KG1 (cell line): ENCODE measurements at places on chromosomes 16 and 17.
A peak's percentile ranks its signal among the peaks of the same experiment; 100 is the strongest.

- no peak for DNase-seq
These were observed 686 bp downstream of the SRCAP start for GRCh38 chr16:30699615-30700099.

GRCh38 chr17:72590382-72590781 is 469.6 kb downstream of the SOX9 start:
- DNase-seq = no peak

DNA sequence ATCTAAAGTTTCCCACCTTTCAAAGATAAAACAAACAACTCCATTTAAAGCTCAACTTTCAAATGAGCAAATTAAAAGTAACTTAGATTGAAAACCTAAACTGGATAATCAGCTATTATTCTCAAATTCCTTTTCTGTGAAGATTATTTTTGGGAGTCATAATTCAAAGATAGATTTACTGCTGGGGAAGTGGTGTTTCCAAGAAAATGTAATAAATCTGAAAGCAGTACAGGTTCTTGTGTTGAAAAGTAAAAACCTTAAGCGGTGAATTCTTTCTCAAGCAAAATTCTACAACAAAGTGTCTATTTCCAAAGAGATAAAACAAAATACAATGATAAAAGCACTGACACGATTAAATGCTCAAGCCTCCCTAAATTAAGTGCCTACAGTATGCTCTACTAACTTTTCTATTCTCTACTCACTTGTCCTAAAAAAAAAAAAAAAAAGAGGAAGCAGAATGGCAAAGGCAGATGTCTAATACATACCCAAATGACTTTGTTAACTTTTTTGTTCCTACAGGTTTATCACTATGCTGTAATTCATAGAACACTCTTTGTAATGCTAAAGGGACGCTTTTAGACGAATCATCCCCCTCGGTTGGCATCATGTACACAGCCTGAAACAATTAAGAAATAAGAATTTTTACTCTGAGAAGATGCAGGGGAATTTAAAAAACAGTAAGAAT is 34.5 kb downstream of the LITAFD start:
- DNase-seq = no peak

- DNase-seq = no peak
These were observed 33.7 kb downstream of the DDX19A start for GRCh38 chr16:70380248-70380918.

DNA sequence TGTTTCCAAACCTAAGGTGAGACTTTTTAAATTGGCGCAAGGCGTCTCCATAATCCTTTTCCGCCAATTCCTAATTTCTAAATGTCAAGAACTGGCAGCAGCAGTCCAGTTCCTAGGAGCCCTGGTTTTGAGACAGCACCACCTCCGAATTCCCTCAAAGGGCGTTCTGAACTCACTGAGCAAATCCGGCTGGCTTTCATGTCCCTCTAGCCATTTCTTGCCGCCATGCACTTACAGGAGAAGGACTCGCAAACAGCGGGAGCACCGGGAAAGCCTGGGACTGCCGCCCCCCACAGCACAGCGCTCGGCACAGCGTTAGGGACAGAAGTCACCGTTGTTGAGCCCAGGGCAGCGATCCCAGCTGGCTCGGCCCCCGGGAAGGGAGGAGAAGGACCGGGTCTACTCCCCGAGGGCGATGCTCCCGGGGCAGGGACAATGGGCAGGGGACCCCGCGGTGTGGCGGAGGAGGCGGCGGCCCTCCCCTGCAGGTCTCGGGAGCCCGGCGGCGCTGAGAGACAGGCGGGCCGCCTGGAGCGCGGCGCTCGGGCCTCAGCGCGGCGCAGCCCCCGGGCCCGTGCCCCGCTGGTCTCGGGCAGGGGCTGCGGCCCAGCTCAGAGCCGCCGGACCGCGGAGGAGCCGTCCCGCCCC is 545 bp downstream of the ARHGAP17 start:
- no peak for DNase-seq

DNA sequence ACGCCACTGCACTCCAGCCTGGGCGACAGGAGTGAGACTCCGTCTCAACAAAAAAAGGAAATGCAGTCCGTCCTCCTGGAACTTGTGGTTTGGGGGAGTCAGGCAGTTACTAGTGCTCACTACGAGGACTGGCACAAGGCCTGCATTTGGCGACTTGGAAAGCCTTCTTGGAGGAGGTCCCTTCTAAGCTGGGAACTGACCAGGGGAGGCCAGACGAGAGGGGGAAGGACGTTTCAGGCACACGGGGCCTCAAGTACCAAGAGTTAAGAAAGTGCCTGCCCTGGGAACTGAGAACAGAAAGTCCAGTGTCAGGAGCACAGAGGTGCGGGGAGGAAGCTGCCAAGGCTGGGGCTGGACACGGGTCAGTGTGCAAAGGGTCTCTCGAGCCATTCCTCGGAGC is 89.9 kb downstream of the ABR start:
- no peak for DNase-seq

- no peak for DNase-seq
These were observed 25.6 kb downstream of the COX10 start for GRCh38 chr17:14094676-14095601.

GRCh38 chr16:86261379-86261778 is 248.9 kb upstream of the FOXF1 start:
- DNase-seq = no peak

- no peak for DNase-seq
These were observed 6.9 kb downstream of the PHOSPHO1 start for GRCh38 chr17:49223517-49224197.

GRCh38 chr17:50661795-50662391 is 27.2 kb downstream of the ABCC3 start:
- no peak for DNase-seq

DNA sequence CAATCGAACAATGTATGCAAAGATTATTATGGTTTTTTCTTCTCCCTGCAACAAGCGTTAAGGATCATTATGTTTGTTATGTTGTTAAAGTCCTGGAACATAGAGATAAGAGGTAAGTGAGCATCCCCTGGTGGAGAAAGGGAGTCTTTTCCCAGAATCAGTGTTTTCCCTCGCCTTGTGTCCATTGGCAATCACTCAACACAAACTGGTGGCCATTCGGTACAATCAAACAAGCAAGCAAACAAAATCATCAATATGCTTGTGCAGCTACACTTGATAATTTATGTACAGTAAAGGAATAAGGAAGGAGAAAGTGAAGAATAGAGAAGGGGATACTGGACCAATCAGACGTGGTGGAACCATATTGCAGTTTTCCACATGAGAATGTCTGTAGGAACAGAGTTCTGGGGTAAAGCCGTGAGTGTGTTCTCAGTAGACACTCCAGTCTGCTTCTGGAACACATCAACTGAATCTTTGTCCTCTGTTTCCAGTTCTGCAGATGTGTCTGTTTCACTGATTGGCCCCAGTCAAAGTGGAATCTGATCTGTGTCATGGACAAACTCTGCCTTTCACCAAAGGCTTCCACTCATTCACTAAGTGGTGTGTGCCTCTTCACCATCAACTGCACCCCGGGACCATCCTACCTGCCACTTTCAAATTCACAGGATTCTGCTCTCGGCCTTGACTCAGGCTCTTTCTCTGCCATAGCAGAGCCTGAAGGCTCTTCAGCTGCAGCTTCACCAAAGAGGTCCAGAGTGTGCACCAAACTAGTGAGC is 169.5 kb downstream of the AHSP start:
- no peak for DNase-seq

DNA sequence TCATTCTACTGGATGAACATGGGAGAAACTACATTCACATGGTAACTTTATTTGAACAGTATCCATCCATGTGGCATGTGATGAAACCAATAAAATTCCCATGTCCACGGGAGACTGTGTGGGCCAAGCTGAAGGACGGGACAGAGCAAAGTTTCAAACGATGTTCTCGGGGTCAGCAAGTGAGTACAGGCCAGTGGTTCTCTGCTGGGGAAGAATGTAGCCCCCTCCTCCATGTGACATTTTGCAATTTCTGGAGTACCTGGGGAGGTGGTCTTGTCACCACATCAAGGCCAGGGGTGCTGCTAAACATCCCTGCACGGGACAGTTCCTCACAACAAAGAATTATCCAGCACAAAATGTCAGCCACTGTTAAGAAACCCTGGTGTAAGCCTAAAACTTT is 7.4 kb upstream of the TANGO6 start:
- no peak for DNase-seq

DNA sequence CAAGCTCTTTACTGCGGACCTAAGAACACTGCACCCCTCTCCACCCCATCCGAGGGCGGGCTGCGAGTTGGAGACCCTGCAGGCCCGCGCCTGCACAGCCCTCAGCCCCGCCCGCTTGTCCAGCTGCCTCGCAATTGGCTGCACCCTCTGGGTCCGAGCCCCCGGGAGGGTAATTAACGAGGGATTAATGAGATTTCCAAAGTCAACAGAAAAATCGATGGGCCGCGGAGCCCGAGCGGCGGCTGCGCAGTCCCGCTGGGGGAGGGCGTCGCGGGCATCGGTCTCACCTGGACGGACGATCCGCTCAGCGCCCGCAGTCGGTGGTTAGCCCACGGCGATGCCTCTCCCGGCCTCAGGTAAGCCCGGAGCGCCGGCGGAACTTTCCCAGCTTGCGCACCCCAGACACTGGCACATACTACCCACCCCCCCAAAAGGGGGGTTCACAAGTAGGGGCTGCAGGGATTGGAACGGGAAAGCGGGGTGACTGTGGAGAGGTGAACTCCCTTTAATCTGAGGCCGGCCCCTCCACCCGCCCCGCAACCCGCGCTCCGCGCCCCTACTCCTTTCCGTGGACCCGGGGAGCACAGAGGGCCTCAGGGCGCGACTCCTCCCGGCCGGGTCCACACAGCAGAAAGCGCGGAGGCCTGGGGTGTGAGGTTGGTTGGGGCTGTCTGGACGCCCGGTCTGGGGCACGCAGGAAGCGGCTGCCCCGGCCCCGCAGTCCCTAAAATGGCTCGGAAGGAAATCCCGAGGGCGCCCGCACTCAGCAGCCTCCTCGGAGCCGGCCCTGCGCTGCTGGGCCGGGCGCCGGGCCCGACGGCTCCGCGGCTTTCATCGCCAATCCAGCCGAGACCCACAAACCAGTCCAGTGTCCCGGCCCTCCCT is at the start of gene OTOP3:
Gene OTOP3, plus strand, starts transcription at position 314 of the 885 bp plus-strand sequence. Its CDS starts 24 bp downstream, at position 338.
- no peak for DNase-seq

DNA sequence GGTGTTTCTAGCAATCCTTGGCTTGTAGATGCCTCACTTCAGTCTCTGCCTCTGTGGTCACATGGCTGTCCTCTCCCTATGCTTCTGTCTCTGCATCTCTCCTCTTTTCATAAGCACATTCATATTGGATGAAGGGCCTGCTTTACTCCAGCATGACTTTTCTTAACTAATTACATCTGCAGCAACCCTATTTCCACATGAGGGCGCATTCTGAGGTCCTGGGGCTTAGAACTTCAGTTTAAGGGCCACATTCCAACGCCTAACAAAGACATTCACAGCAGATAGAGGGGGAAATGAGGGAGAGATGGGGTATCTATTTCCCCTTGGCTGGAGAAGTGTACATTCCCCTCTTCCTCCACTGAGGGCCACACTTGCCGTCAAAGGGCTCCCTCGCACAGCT is 489.1 kb upstream of the SALL1 start:
- no peak for DNase-seq

DNA sequence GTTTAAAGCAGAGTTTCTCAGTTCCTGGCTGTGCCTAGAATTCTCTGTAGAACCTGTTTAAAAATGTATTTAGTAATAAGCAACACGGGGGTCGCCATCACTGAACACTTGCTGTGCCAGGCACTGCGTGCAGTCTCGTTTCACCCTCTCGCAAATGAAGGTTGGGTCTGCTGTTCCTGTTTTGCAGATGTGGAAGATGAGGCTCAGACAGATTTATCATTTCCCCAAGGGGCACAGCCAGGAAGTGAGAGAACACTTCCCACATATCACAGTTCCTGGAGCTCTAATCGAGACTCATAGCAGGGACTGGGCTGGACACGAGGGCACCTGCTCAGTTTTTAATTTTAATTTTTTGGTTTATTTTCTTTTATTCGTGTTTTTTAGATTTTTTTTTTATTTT is 122.7 kb downstream of the ABCC6 start:
- peak; percentile 39 for DNase-seq

- no peak for DNase-seq
These were observed 276.1 kb downstream of the SNX29 start for GRCh38 chr16:12252616-12253015.

- no peak for DNase-seq
These were observed 153.9 kb upstream of the ZKSCAN2 start for GRCh38 chr16:25411396-25412081.

DNA sequence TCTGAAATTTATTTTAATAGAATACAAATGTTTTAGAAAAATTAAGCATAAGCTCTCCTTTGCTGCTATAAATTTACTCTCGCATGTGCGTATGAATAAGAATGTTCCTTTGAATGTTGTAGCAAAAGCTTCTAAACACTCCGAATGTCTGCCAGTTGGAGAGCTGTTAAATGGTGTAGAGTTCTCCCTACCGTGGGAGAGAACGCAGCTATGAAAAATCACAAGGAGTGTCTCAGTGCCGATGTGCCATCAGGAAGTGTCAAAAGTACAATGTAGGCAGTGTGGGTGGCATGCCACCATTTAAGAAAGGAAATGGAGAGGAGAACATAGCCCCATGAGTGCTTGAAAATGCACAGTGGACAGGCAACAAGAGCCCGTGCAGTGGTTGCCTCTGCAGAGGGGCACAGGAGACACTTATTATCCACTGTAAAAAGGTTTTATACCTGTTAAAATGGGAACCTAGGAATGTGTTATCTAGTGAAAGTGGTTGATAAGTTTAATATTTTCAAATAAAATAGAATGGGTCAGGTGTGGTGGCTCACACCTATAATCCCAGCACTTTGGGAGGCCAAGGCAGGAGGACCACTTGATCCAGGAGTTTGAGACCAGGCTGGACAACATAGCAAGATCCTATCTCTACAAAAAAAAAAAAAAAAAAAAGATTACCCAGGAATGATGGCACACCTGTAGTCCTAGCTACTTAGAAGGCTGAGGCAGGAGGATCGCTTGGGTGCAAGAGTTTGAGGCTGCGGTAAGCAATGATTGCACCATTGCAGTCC is 144.0 kb downstream of the SOCS1 start:
- no peak for DNase-seq

DNA sequence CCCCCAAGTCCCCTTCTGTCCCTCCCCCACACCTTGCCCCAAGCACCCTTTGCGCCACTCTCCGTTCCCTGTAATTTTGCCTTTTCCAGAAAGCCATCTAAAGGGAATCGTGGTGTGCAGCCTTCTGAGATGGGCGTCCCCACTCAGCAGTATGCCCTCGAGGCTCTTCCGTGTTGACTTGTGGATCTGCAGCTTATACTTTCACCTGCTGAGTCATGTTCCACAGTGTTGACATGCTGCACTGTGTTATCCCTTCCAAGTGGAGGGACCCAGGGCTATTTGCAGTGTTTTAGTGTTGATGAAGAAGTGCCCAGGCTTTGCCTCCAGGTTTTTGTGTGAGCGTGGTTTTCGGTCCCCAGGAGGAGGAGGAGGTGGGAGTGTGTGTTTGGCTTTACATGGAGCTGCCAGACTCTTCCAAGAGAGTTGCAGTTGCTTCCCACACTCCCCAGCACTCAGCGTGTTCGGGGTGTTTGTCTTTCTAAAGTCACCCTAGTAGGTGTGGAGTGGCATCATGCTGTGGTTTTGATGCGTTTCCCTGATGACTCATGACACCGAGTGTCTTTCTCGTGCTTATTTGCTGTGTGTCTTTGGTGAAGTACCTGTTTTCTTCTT is 32.1 kb upstream of the JPT2 start:
- no peak for DNase-seq

- no peak for DNase-seq
These were observed 11.9 kb upstream of the RASD1 start for GRCh38 chr17:17508019-17508535.
